ENCODE measurements at places on chromosomes 13 and 19.

DNA sequence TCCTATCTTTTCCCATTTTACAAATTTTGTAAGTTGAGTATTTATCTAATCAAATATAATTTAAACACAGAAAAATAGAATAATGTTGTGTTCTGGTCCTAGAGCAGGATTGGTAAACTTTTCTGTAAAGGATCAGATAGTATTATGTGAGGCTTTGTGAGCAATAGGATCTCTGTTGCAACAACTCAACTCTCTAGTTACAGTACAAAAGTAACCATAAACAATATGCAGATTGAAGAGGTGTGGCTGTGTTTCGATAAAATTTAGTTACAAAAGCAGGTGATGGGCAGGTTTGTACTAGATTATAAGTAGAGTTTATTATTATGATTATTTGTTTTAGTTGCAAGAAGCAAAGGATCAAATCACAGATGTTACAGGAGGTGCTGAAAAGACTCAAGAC is 15.2 kb upstream of the C1QTNF9B start:
- DNase-seq, result no peak

GRCh38 chr19:34969721-34970120 is 5.7 kb upstream of the ZNF792 start:
- DNase-seq, result no peak

GRCh38 chr13:111610879-111611278 is 290.4 kb downstream of the TEX29 start:
- no peak for DNase-seq

DNA sequence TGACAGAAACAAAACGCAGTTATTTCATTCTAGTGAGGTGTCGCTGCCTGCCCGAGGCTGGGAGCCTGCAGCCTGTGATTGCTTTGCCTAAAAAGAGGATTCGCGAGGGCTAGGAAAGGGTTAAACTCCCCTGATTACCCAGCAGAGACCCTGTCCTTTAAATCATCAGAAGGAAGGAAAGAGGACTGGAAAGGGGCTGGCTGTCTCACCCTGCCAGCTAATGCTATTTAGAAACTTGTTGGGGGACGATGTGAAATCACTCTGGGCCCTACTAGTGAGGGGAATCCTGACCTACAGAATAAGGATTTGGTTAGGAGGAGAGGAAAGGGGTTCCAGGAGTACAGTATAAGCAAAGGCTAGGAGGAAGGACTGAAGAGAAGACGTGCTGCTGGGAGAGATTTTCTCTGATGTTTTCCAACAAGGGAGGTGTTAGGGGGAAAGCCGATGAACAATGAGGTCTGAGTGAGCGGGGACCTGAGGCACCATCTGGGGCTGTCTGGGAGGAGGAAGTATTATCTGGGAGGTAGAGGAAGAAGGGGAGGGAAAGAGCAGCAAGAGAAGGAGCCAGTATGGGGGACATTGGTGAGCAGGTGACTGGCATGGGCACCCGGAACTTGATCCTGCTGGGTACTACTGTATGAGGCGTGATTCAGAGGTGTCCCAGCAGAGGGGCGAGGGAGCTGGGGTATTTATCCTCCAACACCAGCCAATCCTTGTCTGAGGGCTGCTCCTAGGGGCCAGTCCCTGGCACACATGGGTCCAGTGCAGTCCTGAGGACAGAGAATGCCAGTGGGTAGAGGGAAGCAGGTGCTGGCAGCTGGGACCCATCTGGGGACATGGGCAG is 55.7 kb upstream of the PTPRS start:
- no peak for DNase-seq

DNA sequence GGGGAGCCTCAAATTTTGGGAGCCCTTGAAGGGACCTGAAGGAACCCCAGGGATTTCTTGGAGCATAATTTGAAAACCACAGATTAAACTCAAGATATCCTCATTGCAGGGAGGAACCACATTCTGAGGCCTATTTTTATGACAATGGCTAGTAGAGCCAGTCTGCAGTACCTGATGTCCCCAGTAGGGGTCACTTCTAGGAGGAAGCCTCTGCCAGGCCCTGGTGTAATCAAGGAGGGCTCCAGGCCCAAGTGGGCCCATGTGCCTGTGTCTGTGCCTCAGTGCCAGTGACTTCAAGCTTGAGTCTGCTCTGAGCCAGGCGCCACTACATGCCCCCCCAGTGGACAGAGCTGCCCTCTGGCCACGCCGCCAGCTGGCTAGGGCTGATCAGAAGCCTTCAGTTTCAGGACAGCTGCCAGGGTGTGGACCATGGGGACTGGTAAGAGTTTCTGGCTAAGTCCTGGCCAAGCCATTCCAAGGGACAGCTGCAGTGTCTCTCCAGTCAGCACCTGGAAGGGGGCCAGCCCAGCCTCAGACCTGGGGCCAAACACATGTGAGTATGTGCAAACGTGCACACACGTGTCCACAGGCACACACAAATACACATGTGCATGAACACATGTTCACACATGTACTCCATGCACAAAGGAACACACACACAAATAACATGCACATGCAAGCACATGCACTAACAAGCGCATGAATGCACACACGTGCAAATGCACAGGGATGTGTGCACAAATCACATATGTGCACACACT is 20.5 kb upstream of the SLC7A10 start:
- DNase-seq, result no peak

DNA sequence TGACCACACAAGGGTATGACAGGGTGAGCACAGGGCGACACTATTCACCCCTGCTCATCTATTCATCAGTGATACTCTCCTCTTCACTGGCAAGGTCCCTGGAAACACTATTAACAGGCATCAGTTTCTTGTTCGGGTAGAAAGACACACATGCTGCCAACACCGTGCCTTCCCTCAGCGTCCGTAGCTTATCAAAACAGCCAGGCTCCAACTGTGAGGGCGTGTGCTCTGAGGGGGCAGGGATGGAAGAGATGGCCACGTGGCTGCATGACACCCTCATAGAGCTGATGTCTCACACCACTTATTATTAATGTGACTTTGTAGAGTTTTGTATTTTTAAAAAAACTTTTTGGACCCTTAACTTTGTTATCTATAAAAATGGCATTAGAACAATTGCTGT is 160.3 kb downstream of the ITGBL1 start:
- no peak for DNase-seq

- no peak for DNase-seq
Measured at GRCh38 chr13:95032121-95032520, 269.1 kb downstream of the ABCC4 start.

DNA sequence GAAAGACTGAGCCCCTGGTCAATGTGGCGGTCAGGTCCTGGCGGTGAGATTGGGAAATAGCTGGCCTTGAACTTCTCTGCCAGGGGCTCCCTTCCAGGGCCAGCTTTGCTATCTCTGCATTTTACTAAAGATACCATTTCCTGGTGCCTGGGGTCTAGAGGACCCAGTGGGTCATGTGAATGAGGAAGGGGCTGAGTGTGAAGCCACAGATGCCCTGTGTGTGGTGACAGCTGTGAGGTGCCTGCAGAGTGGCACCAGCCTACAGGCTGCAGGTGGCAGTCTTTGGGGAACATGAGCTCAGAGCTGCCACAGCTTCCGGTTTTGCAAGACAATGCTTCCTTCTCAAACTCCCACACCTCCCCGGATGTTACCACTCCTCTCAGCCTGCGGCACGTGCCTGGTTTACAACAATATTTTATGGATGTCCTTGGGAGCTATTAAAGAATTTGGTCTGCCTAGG is 5.2 kb upstream of the MLNR start:
- peak; percentile 49 for DNase-seq

GRCh38 chr19:17996826-17997316 is 11.1 kb upstream of the ARRDC2 start:
- peak; percentile 93 for DNase-seq

DNA sequence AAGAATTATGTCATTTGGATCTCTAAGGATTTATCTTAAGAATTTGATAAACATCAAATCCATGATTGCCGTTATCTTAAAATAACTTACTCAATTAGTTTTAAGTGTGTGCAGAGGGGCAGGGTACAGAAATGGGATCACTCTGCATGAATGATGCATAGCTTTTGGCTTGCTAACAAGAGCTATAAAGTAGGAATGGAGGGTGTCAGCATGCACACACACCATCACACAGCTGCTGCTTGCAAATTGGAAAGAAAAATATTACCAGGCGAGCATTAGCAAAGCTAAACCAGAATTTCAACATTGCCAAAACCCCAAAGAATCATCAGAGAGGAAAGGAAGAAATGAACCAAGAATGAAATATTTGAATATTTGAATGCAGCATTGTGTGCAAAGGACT is 580.6 kb downstream of the LMO7 start:
- DNase-seq, result no peak

DNA sequence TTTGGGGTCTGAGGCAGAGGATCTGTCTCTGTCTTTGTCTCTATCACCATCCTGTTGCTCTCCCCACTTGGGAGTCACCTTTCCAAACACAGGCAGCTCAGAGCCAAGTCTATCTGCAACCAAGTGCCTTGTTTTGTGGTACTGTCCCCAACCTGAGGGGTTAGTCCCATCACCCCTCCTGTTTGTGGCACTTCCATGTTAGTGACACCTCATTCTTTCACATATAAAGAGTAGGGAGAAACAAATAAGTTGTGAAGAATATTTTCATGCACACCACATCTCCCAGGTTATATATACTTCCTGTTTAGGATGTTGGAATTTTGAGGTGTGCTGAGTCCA is 3.7 kb downstream of the GDF15 start:
- DNase-seq, result no peak

DNA sequence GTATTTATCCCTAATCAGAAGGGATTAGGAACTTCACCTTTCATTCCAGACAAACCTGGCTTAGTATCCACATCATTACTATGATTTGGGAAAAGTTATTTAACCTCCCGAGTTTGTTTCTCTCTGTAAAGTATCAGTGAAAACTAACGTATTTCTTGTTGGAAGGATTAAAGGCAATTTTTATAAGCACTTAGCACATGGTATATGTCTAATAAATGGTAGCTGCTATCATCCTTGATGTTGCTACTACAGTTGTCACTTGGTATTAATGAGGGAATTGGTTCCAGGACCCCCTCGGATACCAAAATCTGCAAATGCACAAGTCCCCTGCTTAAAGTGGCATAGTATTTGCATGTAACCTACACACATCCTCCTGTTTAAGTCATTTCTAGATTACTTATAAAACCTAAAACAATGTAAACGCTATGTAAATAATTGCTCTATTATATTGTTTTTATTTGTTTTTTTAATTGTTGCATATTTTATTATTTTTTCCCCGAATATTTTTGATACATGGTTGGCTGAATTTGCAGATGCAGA is 42.7 kb upstream of the FAM124A start:
- no peak for DNase-seq

GRCh38 chr19:10295305-10295846 is 5.6 kb downstream of the ICAM5 start:
- peak; percentile 78 for DNase-seq

DNA sequence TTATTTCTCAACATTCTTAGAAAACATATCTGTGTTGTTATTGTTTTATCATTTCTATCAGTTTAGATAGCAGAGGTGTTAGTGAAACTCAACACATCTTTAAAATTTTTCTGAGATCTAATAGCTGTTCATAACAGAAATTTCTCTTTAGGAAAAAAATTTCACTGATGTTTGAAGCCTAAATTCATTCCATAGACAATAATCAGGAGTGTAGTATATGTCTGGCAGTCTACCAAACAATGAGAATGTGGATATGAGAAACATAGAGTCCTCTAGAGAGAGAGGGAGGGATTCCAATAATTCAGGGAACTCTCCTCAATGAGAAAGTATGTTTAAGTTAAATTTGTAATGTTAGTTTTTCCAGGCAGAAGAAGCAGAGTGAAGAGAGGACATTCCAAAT is 118.2 kb upstream of the EDNRB start:
- DNase-seq, result no peak

DNA sequence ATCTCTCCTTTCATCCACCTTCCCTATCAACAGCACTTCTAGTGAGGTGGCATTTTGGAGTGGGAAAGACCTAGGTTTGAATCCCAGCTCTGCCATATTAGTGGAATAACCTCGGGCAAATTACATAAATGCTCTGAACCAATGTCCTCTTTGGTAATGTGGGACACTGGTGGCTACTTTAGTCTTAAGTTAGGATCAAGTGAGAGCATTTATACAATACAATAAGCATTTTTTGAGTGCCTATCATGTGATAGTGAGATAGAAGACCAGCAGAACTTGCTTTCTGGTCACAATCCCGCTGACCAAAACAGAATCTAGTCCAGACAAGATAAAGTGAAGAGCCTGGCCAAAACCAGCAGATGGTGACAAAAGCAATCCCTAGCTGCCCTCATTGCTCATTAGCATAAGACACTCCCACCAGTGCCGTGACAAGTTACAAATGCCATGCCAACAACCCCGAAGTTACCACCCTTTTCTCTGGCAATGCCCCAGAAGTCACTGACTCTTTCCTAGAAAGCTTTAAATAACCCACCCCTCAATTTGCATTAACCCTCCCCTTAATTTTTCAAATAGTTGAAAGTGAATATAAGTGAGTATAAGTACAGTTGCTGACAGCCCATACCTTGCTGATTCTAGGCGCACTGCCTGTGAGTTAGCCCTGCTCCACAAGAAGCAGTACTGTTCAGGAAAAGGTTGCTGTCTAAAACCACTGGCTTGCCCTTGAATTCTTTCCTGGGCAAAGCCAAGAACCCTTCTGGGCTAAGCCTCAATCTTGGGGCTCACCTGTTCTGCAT is 28.9 kb upstream of the KPNA3 start:
- no peak for DNase-seq

DNA sequence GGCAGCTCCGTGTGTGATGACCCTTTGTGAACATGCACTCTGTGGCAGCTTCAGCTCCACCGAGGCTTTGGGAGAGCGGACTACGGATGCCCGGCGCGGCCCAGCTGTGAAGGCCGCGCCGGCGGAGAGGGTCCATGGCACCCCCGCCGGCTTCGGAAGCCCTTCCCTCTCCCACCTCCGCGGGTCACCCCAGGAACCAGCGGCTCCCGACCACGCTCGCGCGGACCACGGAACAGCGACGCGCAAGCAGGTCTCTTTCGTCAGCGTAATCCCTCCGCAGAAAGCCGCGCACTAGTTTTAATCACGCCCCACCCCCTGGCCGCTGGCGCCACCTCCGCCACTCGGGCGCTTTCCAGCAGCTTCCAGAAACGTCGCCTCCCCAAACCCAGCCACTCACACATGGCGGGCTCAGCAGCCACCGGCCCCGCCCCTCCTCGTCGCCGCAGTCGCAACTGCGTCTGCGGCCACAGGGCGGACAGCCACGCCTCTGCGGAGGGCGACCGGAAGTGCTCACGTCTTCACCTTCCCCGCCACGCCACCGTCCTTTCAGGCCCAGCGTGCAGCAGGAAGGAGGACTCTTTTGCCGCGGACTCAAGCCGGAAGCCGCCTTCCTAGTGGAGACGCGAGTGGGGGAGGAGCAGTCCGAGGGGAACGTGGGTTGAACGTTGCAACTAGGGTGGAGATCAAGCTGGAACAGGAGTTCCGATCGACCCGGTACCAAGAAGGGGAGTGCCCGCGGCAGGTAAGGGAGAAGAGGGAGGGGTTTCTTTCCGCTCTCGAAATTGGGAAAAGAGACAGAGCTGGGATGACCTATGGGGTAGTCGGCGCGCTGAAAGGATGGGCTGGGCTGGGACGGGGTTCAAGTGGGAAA is at the start of gene USPL1:
Gene USPL1 (plus strand): TSS at position 606 of the 871 bp plus-strand sequence. CDS start 3,221 bp downstream, outside the sequence.
- peak; percentile 99 for DNase-seq

GRCh38 chr19:782878-783668 is 14.2 kb upstream of the PTBP1 start:
- DNase-seq, result no peak

All from mucosa of descending colon (tissue), 3 donors.